ENCODE measurements at places on chromosomes 1 and 21.
A peak's percentile ranks its signal among the peaks of the same experiment; 100 is the strongest.

GRCh38 chr1:221449194-221449593 is 292.7 kb downstream of the DUSP10 start:
- H3K36me3 ChIP-seq = no peaks in the 10 kb centered on the region
- H3K27ac ChIP-seq = no peak overlapping the region
- H3K4me1 ChIP-seq = no peaks in the 10 kb centered on the region
- H3K4me3 ChIP-seq = no peak overlapping the region
- no peaks in the 10 kb centered on the region for H3K27me3 ChIP-seq

DNA sequence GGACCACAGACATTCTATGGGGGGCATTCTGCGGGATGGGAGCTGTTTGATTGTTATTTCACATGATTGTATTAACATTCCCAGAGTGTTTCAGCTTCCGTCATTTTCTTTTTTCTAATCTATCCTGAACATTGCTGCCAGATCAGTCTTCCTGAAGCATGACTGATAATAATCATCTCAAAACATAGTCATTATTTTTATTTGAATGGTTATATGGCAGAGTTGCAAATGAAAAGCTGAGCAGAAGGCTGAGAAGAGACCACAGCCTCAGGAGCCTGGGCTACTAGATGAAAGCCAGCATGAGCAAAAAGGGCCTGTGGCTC is 109.0 kb downstream of the ERG start:
- no peak overlapping the region for H3K27ac ChIP-seq
- no peaks in the 10 kb centered on the region for H3K36me3 ChIP-seq
- H3K4me3 ChIP-seq = no peak overlapping the region
- no peak for DNase-seq

DNA sequence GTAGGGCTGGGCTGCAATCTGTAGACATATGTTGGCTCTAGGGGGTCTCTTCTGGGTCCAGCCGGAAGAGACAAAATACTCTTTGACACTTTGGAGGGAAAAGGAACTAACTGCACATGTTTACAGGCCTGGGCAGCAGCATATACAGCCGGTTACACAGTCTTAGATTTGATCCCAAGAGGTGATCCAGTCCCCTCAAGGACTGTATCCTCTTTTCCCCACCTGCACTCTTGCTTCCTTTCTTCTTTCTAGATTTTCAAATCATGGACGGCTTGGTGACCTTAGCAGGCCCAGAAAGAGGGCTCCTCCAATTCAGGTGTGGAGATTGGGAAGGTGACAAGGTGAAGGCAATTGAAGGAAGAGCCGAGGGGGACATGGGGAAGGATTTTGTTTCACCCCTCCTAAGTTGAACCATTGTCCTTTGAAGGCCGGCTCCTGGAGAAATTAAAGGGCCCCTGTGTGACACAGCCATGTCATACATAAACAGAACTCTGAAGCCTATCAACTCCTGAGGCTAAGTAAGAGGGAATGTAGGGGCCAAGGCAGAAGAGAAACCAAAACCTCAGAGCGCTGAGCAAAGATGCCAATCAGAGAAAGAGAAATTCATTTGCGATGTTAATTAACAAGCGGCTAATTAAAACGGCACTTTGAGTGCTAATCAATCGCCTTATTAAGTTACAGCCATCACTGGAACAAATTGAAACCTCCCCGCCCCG is 5.9 kb upstream of the BARHL2 start:
- no peaks in the 10 kb centered on the region for H3K36me3 ChIP-seq
- peaks cover 100% of the 10 kb centered on the region for H3K27me3 ChIP-seq
- no peak for DNase-seq
- H3K4me1 ChIP-seq = peaks cover 24% of the 10 kb centered on the region
- H3K4me3 ChIP-seq = no peak overlapping the region
- H3K27ac ChIP-seq = no peak overlapping the region

DNA sequence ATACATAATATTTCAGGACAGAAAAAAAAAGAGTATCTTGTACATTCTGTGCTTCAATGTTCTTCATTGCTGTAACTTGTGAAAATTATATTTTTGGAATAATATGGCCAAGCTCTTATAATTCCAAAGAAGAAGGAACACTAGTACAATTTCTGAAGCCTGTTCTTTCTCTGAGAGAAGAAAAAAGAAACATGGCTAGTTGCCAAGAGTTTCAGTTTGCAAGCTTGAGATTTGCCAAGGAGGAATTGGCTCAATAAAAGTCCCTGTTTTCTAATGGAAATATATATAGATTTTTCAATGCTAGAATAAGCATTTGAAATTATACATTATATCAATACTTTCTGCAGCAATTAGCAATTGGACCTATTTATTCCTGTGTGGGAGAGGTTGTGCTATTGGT is 285.2 kb upstream of the NEGR1 start:
- H3K4me1 ChIP-seq = no peaks in the 10 kb centered on the region
- H3K36me3 ChIP-seq = no peaks in the 10 kb centered on the region
- H3K27ac ChIP-seq = no peak overlapping the region
- H3K4me3 ChIP-seq = no peak overlapping the region
- DNase-seq = peak; percentile 47
- H3K27me3 ChIP-seq = no peaks in the 10 kb centered on the region

GRCh38 chr1:92916899-92917298 is 44.4 kb downstream of the DIPK1A start:
- peaks cover 7% of the 10 kb centered on the region for H3K4me1 ChIP-seq
- H3K4me3 ChIP-seq = no peak overlapping the region
- no peak overlapping the region for H3K27ac ChIP-seq

Measured in hepatocyte (in vitro differentiated cells).